ENCODE measurements at places on chromosomes 13 and 19. TPM values are rescaled to one million over a fixed set of nuclear protein-coding genes. Genes with fewer than 3 reads are reported as not detected.

GIPR gene
- total RNA-seq: 36.4 TPM

GRIN2D gene
- 21.7 TPM for total RNA-seq

ATCAY gene
- 182 TPM for total RNA-seq

ZNF776 gene
- 41.5 TPM for total RNA-seq

DPF1 gene
- 33.8 TPM for total RNA-seq

FGF9 gene
- total RNA-seq: 19.5 TPM

ZNF443 gene
- 8.8 TPM for total RNA-seq

ZNF709 gene
- 8.7 TPM for total RNA-seq

CHAF1A gene
- total RNA-seq: 20.5 TPM

GGN gene
- 2.0 TPM for total RNA-seq

HSPBP1 gene
- total RNA-seq: 41.5 TPM

SHC2 gene
- 343 TPM for total RNA-seq

DOCK9 gene
- 4.5 TPM for total RNA-seq

SOHLH2 gene
- total RNA-seq: 0.78 TPM

LAIR2 gene
- not detected for total RNA-seq

TTC9B gene
- total RNA-seq: 19.5 TPM

POGLUT2 gene
- total RNA-seq: 17.5 TPM

SIGLEC12 gene
- total RNA-seq: not detected

COX7A1 gene
- 62.3 TPM for total RNA-seq

GPR4 gene
- total RNA-seq: not detected

MAP4K1 gene
- 6.3 TPM for total RNA-seq

PSG1 gene
- total RNA-seq: not detected

ATP1A3 gene
- total RNA-seq: 650 TPM

ZNF285 gene
- 5.2 TPM for total RNA-seq

SLC25A41 gene
- 0.29 TPM for total RNA-seq

PRTN3 gene
- not detected for total RNA-seq

ZNF580 gene
- 43.6 TPM for total RNA-seq

ALG5 gene
- 25.5 TPM for total RNA-seq

ZNF586 gene
- total RNA-seq: 22.7 TPM

KDELR1 gene
- total RNA-seq: 213 TPM

CSNK1A1L gene
- not detected for total RNA-seq

KLK8 gene
- total RNA-seq: not detected

MEDAG gene
- 0.51 TPM for total RNA-seq

MBD3L2 gene
- 1.5 TPM for total RNA-seq

C19orf73 gene
- 3.2 TPM for total RNA-seq

KIR3DL2 gene
- not detected for total RNA-seq

PIBF1 gene
- 20.3 TPM for total RNA-seq

SLITRK6 gene
- 0.10 TPM for total RNA-seq

CD37 gene
- total RNA-seq: not detected

SGCG gene
- 2.6 TPM for total RNA-seq

IL11 gene
- 18.1 TPM for total RNA-seq

GPR12 gene
- 2.5 TPM for total RNA-seq

PIH1D1 gene
- total RNA-seq: 104 TPM

FAM216B gene
- not detected for total RNA-seq

CNFN gene
- 2.8 TPM for total RNA-seq

KCNK6 gene
- 2.7 TPM for total RNA-seq

ZNF626 gene
- 24.2 TPM for total RNA-seq

IGFL2 gene
- total RNA-seq: not detected

TMEM255B gene
- 13.8 TPM for total RNA-seq

DIRAS1 gene
- 47.1 TPM for total RNA-seq

ZNF90 gene
- 47.2 TPM for total RNA-seq

ANKLE1 gene
- total RNA-seq: 9.3 TPM

TEAD2 gene
- 140 TPM for total RNA-seq

VSIG10L gene
- 3.5 TPM for total RNA-seq

LILRA2 gene
- total RNA-seq: not detected

MAP2K7 gene
- total RNA-seq: 44.2 TPM
